Uterus (tissue), 4 donors: ENCODE measurements at places on chromosomes 4 and X. TPM values are rescaled to one million over a fixed set of nuclear protein-coding genes. Genes with fewer than 3 reads are reported as not detected.

DNA sequence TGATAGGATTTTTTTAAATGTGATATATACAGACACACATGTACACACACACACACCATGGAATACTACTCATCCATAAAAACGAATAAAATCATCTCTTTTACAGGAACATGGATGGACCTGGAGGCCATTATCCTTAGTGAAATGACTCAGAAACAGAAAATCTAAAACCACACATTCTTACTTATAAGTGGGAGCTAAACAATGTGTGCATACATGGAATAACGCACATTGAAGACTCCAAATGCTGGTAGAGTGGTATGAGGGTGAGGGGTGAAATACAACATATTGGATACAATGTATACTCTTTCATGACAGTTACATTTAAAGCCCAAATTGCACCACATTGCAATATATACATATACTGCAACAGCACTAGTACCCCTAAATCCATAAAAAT is 120.2 kb upstream of the ADGRL3 start:
- no peaks in the 10 kb centered on the region for H3K36me3 ChIP-seq
- DNase-seq: no peak
- no peak overlapping the region for H3K27ac ChIP-seq
- H3K4me3 ChIP-seq: no peak overlapping the region
- H3K4me1 ChIP-seq: no peaks in the 10 kb centered on the region

DNA sequence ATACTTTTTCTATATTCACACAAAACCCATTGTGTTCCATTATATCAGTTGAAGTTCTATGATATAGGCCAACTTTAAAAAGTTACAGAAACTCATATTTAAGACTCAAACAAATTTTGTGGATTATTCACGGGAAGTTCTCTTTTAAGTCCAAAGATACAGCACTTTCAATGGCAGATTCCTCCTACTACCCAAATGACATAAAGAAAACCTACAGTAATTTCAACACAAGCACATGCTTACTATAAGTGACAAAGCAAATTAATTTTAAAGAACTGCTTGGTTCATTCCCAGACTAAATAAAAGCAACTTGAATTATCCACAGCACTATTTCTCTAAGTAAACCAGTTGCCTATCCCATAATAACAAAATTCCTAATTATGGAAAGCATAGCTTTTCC is 4.1 kb downstream of the PPA2 start:
- no peaks in the 10 kb centered on the region for H3K36me3 ChIP-seq
- DNase-seq: no peak
- no peak overlapping the region for H3K27ac ChIP-seq
- no peaks in the 10 kb centered on the region for H3K27me3 ChIP-seq

- no peak for DNase-seq
- H3K4me1 ChIP-seq: no peaks in the 10 kb centered on the region
- H3K27ac ChIP-seq: no peak overlapping the region
- no peak overlapping the region for H3K4me3 ChIP-seq
- no peaks in the 10 kb centered on the region for H3K36me3 ChIP-seq
Observed at GRCh38 chr4:158801066-158801465, 32.2 kb downstream of the FNIP2 start.

GRCh38 chrX:111854556-111855490 is 21.2 kb upstream of the TRPC5OS start:
- no peak for DNase-seq
- H3K4me3 ChIP-seq: no peak overlapping the region
- H3K27ac ChIP-seq: no peak overlapping the region
- no peaks in the 10 kb centered on the region for H3K36me3 ChIP-seq

- H3K36me3 ChIP-seq: no peaks in the 10 kb centered on the region
- no peak for DNase-seq
- H3K4me3 ChIP-seq: no peak overlapping the region
Observed at GRCh38 chr4:21113496-21114223, 413.4 kb downstream of the PACRGL start.

DNA sequence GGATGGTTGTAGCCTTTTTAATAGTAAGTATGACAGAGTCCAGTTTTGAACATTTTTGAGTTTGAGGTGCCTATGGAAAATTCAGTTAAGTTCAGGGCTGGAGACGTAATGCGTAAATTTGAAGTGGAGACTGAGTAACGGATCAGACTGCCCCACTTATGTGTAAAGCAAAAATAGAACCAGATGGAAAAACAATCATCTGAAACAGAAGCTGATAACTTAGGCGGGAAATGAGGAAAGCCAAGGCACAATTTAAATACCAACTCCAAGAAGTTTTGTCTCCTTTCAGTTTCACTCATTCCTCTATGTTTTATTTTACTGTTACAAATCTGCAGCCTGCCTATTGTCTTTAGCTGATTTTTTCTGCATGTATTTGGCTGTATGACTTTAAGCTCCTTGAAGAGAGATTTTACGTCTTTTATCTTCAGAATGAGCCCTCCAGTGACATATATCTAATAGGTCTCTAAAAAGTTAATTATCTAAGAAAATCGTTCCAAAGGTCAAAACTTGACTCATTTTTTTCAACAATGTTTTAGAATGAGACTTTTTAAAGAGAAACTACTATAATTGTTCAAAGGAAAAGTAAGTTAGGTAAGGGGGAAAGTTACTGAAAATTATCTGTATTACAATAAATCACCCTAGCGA is 1.1 kb downstream of the SGCB start:
- H3K4me3 ChIP-seq: peak overlapping the region; percentile 73
- peak overlapping the region; percentile 85 for H3K27ac ChIP-seq
- H3K4me1 ChIP-seq: peaks cover 7% of the 10 kb centered on the region
- DNase-seq: no peak

Gene CENPE
- 0.64 TPM for total RNA-seq

GRCh38 chr4:158630893-158631292 is 40.8 kb downstream of the C4orf46 start:
- no peak overlapping the region for H3K4me3 ChIP-seq
- no peak for DNase-seq
- H3K4me1 ChIP-seq: no peaks in the 10 kb centered on the region
- H3K36me3 ChIP-seq: no peaks in the 10 kb centered on the region
- no peak overlapping the region for H3K27ac ChIP-seq

Gene TLR6
- 10.0 TPM for total RNA-seq

DNA sequence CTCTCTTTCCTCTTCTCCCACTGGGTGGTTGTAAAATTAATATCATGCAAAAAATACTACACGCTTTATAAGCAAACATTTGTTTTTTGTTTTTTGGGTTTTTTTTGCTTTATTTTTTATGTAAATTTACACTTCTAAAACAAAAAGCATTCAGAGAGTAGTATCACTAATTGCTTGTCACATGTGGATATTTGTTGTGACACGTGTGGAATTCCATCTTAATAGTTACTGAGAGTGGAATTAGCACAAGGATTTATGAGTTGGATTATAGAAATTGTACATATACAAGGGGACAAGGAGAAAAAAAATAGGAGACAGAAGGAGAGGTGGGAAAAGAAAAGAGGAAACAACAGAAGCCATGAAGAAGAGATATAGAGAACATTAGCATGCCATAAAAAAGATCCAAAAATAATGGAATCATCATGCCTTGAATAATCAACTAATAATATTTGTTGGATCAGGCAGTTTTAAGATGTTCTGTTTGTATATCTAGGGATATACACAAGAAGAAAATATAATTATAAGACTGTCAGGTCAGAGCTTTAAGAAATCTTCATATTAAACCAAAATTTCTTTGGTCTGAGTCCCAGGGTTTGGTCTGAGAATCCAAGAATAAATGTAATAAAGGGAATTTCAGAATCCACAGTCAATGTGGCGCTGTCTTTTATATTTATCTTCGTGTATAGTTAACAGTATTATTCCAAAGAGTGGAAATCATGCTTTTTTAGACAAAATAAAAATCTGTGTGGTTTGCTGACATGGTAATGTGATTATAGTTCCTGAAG is 98.5 kb upstream of the INTU start:
- H3K4me3 ChIP-seq: no peak overlapping the region
- H3K27ac ChIP-seq: no peak overlapping the region
- no peak for DNase-seq
- H3K27me3 ChIP-seq: no peaks in the 10 kb centered on the region
- H3K36me3 ChIP-seq: no peaks in the 10 kb centered on the region

GRCh38 chr4:4990857-4991540 is 28.3 kb downstream of the CYTL1 start:
- H3K4me3 ChIP-seq: no peak overlapping the region
- H3K36me3 ChIP-seq: no peaks in the 10 kb centered on the region
- DNase-seq: peak; percentile 93
- H3K27ac ChIP-seq: peak overlapping the region; percentile 62

DNA sequence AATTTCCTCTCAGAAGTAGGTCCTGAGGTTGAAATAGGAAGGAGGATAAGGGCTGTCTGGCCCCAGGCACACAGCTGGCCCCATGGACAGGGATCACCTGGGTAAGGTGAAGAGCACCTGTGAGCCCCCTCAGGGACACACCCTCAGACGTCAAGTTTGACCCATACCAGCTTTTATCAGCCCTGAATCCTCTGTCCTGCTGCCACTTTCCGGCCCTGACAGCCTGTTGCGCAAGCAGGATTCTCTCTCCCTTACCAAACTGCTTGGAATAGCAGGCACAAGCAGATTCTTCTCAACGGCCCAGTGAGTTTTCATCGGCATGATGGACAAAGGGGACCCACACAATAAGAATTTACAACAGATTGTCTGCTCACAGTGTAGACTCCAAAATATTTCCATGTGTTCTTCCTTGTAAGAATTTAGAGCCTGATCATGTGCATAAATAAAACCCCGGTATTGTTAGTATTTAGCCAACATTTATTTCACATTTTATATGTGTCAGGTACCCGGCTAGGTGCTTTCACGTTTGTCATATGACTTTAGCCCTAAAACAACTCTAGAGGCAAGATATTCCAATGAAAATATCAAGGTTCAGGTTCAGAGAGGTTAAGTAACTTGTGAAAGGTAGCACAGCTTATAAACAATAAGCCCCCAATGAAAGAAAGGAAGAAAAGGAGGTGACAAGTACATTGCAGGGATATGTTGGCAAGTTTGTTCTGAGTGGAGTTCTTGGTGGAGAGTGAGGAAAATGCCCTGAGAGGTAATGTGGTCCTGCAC is 107.2 kb upstream of the KIT start:
- no peak overlapping the region for H3K27ac ChIP-seq
- H3K36me3 ChIP-seq: no peaks in the 10 kb centered on the region
- no peak overlapping the region for H3K4me3 ChIP-seq
- no peak for DNase-seq

Gene SOWAHD
- not detected for total RNA-seq

DNA sequence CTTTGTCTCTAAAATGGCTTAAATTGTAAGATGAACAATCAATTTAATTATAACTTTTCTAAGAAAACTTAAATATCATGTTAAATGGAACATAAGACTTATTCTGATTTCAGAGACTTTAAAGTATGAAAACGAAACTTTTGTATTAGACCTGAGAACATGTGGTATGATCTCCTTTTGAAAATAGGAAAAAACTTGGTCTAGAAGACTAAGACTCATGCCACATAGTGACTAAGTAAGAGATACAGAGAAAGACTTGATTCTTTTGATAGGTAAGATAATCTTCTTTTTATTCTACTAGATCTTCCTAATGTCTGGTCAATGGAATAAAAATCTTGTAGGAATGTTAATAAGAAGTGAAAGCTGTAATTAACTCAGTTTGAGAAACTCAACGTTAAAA is 326.3 kb upstream of the GRIA3 start:
- H3K4me3 ChIP-seq: no peak overlapping the region
- H3K36me3 ChIP-seq: no peaks in the 10 kb centered on the region
- no peaks in the 10 kb centered on the region for H3K27me3 ChIP-seq
- no peak overlapping the region for H3K27ac ChIP-seq
- H3K4me1 ChIP-seq: no peaks in the 10 kb centered on the region

Gene ATG4A
- total RNA-seq: 10.5 TPM

DNA sequence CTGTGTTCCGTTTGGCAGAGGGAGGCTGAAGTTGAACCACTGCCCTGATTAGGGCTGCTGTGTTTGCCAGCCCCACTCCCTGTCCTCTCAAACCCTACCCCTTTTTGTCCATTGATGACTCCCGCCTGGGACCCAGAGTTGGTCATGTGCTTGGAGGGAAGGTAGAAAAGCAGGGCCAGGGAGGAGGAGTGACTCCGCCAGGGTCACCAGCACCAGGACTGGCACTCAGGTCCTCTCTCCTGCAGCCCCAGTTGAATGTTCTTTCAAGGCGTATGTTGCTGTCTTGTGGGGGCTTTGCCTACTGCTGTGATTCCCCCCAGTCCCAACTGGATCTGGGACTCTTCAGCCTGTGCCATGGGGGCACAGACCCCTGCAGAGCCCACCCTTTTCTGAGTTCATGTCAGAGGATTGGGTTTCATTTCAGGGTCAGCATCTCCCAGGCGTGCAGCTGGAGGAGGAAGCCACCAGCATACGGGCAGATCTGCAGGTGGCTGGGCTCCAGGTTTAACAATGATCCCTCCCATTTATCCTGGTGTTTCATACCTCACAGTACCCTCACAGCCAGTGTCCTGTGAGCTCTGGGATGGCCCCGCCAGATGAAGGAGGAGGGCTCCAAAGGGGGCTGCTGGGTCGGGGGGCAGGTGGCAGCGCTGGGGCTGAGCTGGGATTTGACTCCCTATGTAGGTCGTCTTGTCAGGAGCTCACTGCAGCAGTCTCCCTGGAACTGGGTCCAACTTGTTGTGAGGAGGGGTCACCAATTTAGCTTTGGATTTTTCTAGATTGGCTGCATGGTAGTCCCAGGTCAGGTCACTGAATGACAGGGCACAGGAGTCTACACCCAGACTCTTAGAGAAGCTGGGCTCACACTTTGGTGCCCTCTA is 55.7 kb downstream of the MSX1 start:
- H3K27me3 ChIP-seq: no peaks in the 10 kb centered on the region
- no peaks in the 10 kb centered on the region for H3K36me3 ChIP-seq
- no peak for DNase-seq

Gene INTU
- total RNA-seq: 5.3 TPM

Gene NLGN3
- total RNA-seq: not detected

DNA sequence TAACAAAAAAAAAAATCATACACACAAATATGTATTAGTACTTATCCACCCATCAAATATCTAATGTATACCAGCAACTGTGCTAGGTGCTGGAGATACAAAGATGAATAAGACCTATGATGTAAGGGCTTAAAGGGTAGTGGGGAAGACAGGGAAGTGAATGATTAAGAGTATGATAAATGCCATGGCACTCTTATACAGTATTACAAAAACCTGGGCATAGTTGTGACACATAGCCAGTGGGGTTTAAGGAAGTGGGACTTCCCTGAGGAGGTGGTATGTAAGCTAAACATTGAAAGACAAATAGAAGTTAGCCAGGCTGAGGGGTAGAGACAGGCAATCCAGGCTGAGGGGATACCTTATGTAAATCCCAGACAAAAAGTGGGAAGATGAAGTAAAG is 23.5 kb downstream of the CHM start:
- H3K4me1 ChIP-seq: no peaks in the 10 kb centered on the region
- H3K27ac ChIP-seq: no peak overlapping the region
- H3K27me3 ChIP-seq: no peaks in the 10 kb centered on the region
- no peak for DNase-seq
- H3K36me3 ChIP-seq: no peaks in the 10 kb centered on the region
- H3K4me3 ChIP-seq: no peak overlapping the region

DNA sequence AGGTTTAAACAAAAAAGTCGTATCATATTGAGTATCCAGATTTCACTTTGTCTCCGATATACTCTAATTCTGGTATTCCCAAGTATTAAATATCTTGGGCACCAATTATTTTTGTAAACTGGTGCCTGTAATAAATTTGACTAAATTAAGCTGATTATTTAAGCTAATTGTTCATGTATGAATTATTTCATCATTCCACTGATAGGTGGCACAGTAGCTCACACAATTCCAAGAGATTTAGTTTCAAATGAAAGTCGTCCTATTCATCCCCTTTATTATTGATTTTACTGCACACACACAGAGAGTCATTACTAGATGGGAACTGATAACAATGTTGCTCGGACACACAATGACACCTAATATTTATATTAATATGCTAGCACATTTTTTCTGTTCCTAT is 432.4 kb downstream of the DMD start:
- DNase-seq: no peak
- no peak overlapping the region for H3K4me3 ChIP-seq
- H3K4me1 ChIP-seq: no peaks in the 10 kb centered on the region
- H3K36me3 ChIP-seq: no peaks in the 10 kb centered on the region
